ENCODE measurements at places on chromosomes 2 and 18.

GRCh38 chr2:72330652-72331051 lies 183.0 kb upstream of the CYP26B1 start:
- peak; percentile 1 for DNase-seq

- no peak for DNase-seq
These were observed 61.0 kb downstream of the MAP3K20 start for GRCh38 chr2:173136599-173136998.

DNA sequence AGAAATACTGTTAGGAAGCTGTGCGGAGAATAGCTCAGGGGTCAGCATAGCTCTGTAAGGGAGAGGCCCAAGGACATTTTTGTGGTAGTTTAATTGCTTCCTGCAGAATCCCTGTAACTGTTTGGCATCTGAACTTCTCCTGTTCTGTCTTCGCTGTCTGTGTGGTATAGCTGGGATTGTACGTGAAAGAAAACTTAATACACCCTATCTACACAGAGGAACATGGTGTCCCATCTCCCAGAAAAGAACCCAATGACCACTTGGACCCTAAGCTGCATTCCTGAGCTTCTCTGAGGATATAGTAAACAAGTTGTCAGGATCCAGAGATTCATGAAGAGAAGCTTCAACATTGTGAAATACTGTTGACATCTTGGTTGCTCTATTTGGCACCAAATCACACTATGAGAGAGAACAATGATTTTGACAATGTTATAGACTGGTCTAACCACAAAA lies 81.3 kb downstream of the CDC42EP3 start:
- DNase-seq: peak; percentile 90

GRCh38 chr18:77366720-77367641 lies 117.3 kb downstream of the GALR1 start:
- DNase-seq: peak; percentile 71

DNA sequence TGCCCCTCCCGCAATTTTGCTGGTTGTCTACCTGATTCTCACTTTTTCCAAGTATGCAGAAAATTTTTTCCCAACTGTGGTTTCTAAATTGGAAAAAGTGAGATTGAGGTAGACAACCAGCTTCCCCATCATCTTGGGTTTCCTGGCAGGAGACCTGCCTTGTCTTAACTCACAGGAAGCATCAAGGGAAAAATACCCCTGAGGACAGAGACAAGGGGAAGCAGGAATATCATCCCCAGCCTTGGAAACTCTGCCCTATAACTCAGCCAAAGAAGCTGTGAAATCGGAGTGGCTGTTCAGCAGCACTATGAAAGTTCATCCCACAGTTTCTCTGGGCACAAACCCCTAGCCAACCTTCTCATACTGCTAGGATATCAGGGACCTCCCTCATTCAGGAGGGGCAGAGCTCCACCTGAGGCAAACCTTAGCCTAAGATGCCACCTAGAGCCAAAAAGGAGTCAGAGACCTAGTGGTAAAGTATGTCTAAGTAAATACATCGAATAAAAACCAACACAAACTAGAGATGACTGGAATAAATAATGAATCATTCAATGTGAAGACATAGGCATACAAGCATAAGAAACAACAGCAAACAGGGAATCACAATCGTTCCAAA lies 68.2 kb downstream of the ZSWIM2 start:
- DNase-seq: peak; percentile 17

DNA sequence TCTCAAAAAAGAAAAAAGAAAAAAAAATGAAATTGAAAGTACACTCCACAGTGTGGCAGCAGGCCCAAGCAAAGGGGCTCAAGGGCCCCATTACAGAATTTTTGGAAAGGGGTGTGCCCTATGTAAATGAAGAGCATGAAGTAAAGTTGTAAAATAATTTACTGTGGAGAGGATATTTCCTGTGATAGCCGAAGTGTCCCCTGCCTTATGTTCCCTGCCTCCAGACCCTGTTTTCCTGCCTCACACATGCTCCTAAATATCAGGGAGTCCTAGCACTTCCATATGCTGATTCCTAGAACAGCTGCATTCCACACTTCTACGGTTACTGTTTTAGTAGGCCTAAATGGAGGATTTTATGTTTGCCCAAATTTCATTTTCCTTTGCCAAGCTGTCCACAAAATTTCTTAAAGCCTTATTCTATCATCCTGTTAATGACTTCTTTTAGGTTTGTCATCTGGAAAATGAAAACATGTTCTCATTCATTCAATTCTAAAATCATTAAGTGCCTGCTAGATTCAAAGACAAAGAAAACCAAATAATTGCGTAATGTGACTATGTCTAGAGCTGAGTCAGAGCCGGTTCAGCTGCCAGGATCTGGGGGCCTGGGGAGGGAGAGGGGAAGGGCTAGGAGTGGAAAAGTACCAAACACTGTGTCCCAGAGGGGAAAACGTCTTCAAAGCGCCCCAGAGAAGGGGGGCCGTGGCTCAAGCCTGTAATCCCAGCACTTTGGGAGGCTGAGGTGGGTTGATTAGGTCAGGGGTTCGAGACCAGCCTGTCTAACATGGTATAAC lies 25.9 kb upstream of the IMPA2 start:
- peak; percentile 95 for DNase-seq

DNA sequence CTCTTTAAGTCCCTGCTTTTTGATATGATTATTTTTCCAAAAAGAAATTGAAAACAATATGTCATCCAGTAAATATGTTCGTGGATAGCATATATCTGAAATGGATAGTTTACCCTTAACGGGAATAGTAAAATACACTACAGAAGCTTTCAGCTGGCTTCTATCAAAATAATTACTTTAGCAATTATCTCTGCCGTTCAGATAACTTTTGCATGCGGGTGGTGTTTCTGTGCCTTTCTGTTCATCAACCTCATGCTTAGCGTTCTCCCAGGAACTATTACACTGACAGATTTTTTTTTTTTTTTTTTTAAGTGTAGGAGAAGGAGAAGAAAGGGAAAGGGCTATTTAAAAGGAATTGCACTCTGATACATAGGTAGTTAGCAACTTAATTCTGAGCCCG lies 53.6 kb downstream of the TSHZ1 start:
- DNase-seq: no peak

GRCh38 chr2:156728328-156728727 lies 292.1 kb downstream of the GPD2 start:
- no peak for DNase-seq

DNA sequence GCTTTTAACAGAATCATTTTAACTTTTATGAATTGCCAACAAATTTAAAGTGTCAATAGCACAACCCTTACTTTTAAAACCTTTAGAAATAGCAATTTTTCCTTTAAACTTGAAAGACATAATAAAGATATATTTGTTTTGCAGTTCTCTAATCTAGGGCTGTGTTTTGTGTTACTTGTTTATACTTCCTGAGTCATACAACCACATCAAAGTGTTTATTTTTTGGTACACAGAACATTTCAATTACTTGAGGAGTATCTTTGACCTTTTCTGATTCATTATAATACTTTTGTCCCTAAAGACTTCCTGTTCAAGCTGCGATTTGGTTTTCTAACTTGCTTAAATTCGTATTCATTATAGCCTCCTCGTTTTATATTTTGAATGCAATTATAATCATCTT lies 21.8 kb downstream of the TYW5 start:
- no peak for DNase-seq

DNA sequence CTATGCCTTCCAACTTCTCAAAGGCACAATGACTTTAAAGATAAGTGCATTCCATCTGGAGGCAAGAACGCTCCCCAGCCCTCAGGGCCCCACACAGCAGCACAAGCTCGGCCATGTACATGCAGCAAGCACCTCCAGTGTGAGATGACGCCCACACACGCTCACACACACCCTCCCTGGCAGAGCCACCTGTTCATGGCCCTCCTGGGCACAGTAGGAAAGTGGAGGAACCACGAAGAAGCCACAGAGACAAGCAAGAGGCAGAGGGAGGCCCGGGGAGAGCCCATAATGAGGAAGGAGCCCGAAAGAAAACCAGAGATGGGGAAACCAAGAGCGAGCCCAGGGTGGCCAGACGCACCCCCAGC lies 21.7 kb downstream of the BIN1 start:
- no peak for DNase-seq

DNA sequence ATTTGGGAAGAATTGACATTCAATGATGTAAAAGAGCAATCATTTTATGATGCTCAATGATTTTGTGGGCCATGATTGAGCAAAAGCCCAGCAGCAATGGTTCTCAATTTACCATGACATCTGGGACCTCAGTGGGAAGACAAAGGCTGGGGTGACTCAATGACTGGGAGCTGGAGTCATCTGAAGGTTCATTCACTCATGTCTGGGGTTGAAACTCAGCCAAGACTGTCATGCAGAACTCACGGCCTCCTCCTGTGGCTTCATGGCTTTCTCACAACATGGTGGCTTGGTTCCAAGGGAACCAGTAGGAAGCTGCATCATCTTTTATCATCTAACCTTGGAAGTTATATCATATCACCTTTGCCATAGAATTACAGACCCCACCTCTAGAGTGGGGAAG lies 45.1 kb upstream of the CD226 start:
- DNase-seq: peak; percentile 35

- DNase-seq: no peak
These were observed 178.5 kb downstream of the GLI2 start for GRCh38 chr2:120913972-120914838.

- DNase-seq: no peak
These were observed 156.8 kb downstream of the STK39 start for GRCh38 chr2:168090366-168091135.

- peak; percentile 54 for DNase-seq
These were observed 339 bp downstream of the ACAA2 start for GRCh38 chr18:49813069-49813318.

DNA sequence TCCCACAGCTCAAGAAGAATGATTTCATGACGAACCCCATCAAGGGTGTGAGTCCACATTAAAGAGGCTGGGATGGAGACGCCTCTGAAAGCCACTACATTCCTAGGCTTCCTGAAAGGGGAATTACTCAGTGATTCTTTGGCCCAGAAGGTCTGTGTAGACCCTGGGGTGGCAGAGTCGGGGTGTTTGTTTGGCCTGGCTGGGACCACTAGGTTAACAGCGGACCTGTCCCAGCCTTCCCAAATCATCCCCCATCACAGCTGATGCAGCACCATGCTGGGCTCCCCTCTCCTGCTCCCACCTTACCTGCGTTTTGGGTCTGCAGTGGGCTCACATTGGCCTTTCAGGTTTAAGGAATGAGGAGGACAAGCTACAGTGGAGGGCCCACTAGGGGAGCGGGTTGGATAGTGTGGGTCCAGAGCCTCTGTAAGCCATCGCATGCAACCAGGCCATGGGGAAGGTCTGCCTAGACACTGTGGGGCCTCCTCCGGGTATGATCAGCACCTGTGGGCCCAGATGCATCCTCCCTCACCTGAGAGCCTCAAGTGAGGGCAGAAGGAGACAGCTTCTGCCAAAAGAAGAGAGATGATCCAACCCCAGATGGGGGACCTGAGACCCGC lies 16.2 kb downstream of the DIPK1C start:
- DNase-seq: no peak

- no peak for DNase-seq
These were observed 155.9 kb downstream of the DIS3L2 start for GRCh38 chr2:232117413-232117812.

DNA sequence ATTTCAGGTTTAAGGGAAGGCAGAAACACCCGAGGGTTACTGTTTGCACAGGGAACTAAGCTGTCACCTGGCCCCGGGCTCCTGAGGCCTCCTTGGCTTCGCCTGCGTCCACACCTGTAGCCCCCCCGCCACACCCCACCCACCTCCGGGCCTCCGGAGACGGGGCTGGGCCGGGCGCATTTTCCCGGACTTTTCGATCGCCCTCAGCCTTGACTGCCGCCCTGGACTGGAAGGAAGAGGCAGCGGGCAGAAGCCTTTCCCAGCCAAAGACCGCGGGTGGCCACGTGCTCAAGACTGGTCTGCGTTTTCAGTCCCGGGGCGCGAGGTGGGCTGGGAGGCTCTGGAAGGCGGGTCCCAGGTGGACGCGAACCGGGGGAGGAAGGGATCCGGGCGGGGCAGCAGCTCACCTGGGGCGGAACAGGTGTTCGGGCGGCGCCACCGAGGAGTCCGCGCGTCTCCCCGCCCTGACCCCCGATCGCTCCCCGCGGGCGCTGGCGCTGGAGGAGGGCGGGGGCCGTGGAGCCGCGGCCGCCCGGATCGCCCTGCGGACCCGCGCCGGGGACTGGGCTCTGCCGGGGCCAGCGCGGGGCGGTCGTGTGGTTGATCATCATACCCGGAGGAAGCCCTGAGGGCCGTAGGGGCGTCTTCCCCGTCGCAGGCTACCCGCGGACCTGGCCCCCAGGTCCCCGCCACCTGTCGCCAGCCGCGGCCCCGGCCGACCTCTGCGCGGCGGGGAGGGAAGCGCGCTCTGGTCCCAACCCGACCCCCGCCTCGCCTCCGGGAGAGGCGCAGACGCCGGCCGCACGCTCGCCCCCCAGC lies 3.2 kb downstream of the ID2 start:
- DNase-seq: peak; percentile 50

GRCh38 chr2:176461098-176461808 lies 192.0 kb downstream of the MTX2 start:
- DNase-seq: no peak

DNA sequence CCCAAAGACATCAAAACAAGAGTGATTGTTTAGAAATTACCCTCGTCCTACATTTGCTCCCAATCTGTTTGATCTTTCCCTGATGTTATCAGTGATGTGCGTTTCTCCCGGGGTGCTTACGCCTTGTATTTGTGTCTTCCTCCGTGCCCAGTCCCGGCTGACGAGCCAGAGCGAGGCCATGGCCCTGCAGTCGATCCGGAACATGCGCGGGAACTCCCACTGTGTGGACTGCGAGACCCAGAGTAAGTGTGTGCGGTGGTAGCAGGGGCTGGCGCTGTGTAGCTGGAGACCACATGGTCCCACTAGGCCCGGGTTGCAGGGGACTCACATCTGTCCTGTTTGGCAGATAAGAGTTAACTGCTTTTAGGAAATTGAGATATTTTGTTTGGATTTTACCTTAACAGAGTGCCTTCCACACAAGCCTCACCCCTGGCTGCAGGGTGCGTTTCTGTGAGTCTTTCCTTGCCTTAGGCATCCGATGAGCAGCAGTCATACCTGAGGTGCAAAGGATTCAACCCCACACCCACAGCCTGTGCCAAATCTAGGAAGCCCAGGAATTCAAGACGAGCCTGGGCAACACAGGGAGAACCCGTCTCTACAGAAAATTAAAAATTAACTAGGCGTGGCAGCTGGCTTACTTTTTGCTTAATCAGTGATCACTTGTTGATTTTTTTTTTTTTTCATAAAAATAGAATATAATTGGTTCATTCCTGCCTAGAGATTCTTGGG lies 127.4 kb downstream of the GBX2 start:
- no peak for DNase-seq

DNA sequence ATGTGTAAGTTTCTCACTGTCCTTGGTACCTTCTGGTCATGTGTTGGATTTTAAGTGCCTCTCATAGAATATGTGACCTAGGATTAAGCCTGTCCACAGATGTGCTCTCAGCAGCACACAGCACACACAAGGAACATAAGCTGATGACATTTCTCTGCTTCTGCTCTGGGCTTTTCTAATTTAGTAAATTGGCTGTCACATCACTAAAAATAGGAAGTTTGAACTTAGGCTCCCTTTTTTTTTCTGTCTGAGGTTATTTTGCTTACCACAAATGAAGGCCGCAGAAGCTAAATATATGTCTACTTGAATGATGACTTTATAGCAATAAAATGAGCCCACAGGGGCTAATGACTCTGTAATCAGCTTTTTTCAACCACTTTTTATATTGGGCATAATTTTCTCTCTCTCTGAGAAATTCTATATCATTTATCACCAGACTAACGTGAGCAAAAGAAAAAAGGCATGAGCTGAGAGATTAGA lies 150.2 kb upstream of the KLHL14 start:
- DNase-seq: peak; percentile 45
